Natural killer cell (primary cell): ENCODE measurements at places on chromosomes 2 and 18. TPM values are rescaled to one million over a fixed set of nuclear protein-coding genes. Genes with fewer than 3 reads are reported as not detected.

POLR1B gene
- 16.2 TPM for total RNA-seq

NT5DC4 gene
- total RNA-seq: 0.45 TPM

OR6B2 gene
- total RNA-seq: not detected

MYO1B gene
- 0.21 TPM for total RNA-seq

GPR17 gene
- not detected for total RNA-seq
